ENCODE measurements at places on chromosomes 16 and 17.

- DNase-seq, result peak; percentile 76
Measured at GRCh38 chr17:73091770-73092522, 542 bp downstream of the SLC39A11 start.

DNA sequence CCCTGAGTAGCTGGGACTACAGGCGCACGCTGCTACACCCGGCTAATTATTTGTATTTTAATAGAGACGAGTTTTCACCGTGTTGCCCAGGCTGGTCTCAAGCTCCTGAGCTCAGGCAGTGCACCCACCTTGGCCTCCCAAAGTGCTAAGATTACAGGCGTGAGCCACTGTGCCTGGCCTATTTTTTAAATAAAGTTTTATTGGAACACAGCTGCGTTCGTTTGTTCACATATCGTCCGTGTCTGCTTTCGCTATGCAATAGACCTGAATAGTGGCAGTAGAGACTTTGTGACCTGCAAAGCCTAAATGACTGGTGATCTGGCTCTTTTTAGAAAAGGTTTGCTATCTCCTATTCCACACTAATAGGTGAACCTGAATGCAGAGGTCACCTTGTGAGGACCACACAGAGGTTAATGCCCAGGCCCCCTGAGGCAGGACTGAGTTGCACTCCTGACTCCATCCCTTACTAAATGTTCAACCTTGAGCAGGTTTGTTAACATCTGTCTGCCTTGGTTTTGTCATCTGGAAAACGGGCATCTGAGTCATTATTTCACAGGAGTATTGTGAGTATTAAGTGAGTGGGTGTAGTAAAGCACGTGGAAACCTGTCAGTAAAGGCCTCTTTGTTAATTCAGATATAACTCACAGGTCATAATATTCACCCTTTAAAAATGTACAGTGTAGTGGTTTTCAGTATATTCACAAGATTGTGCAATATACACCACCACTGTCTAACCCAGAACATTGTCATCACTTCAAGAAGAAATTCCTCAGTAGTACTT lies 157.5 kb upstream of the CACNG5 start:
- no peak for DNase-seq

DNA sequence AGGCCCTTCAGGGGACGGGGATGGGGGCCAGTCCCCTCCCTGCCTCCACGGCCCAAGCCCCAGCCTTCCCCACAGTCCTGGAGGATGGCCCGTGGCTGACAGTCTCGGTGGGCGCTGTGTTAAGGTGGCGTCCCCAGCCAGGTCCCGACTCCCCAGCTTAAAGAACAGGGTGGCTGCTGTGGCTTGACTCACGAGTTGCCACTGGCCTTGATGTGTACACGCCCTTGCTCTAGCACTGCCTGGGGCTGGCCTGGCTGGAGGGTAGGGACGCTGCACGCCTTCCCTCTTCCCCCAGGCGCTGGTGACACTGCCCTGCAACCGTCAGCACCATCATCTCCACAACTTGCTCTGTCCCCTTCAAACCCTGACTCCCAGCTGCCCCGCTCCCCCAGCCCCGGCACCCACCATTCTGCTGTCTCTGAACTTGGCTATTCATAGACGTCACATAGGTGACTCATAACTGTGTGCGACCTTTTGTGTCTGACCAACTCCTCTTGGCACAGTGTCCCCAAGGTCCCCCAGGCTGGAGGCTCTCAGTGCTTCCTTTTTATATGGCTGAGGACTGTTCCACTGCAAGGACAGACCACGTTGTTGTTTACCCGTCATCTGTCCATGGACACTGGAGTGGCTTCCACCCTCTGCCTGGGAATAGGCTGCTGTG lies 6.3 kb downstream of the GNPTG start:
- peak; percentile 69 for DNase-seq

- peak; percentile 47 for DNase-seq
Measured at GRCh38 chr17:46832945-46833839, 14.7 kb upstream of the WNT3 start.

GRCh38 chr16:6692874-6693273 lies 639.8 kb upstream of the RBFOX1 start:
- DNase-seq, result no peak

DNA sequence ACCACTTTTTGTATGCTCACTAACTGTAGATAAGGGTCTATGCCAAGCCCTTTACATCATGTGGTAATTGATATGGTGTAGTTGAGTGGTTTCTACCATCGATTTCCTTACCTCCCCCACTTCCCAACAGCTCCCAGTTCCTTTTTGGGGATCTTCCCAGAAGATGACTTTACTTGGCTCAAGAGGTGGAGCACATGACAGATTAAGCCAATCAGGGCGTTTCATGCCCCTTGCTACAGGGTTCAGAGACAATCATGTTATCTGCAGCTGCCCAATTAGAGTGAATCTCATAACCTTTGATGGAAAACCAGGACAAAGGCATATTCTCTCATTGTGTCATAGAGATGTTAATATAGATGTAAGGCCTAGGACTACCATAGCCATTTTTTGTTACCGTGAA lies 16.2 kb upstream of the BMERB1 start:
- no peak for DNase-seq

DNA sequence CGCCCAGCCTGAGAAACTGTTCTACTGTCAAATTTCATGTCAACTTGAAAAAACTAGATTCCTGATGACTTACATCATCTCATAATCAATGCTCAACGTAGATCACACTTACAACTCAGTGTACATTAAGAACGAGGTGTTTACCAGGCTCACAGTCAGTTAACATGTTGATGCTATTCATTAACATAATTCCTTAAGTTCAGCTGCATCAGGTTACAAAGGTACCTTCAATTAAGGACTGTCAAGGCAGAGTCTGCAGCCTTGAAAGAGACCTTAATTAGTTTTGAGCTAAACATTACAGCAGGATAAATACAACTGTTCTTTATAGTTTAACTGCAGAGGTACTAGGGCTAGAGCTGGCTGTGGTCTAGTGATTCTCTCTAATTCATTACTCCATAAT lies 1.9 kb downstream of the GNA13 start:
- DNase-seq, result no peak

DNA sequence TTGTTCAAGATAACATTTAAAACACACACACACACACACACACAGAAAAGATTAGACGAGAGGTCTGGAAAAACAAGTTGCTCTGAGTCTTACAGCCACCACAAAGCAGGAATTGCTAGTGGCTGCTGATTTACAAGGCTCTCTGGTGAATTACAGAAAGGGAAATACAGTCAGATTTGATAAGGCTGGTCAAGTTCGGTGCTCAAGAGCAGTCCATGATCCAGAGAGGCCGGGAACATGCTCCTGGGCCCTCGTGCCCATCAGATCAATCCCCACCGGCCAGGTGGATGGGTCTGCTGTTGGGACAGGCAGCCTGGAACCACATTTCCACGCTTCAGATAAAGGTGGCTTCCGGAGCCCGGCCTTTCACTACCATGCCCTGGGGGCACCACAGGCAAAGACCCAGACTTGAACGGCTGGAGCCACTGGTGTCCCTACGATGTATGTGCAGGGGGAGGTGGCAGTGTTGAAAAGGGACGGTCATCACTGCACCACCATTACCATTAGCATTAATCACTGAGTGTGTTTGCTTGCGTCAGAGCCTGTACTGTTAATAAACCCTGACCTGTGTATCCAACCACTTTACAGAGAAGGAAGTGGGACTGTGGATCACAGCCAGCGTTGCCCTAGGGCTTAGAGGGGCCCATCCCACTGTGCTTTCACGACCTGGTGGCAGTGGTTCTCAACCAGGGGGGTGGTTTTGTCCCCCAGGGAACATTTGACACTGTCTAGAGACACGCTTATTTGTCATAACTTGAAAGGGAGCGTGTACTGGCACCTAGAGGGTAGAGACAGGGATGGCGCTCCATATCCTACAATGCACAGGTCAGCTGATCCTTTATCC lies 95.1 kb downstream of the XYLT1 start:
- DNase-seq, result no peak

DNA sequence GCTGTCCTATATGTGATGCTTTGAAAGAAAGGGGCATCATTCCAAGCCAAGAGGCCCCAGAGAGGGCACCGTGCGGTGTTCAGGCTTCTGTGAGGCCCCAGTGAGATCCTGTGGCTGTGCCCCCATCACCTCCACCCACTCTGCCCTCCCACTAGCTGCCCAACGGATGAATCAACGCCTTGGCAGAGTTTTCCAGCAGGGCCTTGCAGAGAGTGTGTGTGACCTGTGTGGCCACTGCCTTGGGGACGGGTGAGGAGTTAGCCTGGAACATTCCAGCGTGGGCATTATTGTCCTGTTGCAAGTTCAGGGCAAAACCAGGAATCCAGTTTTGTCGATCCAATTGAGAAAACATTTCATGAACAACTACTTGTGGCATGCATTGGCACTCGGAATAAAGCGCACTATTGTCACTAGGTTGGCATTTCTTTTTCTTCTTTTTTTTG lies 53.7 kb downstream of the SF3B3 start:
- DNase-seq, result no peak

GRCh38 chr16:84178146-84178765 lies 8.6 kb downstream of the TAF1C start:
- no peak for DNase-seq

DNA sequence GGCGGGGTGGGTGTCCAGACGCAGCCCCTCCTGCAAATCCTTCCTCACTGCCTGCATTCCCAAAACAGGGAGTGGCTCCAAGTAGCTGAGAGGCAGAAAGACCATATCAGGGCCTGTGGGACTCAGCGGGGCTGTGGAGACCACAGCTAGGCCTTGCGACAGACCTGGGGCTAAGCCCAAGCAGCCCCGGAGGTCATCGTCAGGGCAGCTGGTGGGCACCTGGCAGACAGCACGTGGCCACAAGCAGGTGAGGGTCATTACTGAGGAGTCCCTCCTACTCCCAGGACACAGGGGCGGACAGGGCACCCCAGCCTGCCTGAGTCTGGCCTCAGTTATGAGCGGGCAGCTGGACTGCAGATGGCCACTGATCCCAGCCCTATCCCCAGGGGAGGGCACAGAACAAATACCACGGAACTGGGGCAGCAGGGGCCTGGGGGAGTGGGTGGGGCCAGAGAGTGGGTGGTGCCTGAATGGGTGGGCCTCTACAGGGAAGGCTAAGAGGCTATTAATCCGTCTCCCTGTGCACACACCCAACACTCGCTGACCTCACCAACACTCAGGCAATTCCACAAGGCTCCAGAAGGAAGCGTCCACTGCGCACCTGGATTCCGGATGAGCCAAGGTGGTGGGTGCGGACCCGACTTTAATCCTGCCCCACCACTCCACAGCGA lies 8.5 kb downstream of the HS3ST6 start:
- no peak for DNase-seq

DNA sequence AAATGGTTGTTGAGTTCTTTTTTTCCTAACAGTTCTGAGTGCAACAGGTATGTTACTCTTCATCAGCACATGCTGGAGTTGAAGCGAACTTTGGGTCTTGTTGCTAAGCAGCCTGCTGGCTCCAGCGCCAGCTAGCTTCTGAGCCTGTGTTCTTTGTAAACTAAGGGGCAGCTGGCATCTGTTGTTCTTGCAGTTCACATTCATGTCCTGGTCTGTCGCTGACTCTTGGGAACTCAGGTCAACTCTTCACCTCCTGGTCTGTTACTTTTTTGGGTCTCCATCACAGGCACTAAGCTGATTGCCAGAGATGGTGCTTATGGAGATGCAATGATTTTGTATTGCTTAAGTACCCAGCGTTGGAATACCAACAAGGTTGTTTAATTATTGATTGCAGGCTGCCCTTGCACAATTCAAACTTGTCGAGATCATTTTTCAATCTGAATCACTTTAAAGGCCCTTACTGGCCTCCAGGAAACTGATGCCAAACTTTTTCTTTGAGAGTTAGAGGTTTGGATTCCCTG lies 40.9 kb downstream of the USP10 start:
- no peak for DNase-seq

DNA sequence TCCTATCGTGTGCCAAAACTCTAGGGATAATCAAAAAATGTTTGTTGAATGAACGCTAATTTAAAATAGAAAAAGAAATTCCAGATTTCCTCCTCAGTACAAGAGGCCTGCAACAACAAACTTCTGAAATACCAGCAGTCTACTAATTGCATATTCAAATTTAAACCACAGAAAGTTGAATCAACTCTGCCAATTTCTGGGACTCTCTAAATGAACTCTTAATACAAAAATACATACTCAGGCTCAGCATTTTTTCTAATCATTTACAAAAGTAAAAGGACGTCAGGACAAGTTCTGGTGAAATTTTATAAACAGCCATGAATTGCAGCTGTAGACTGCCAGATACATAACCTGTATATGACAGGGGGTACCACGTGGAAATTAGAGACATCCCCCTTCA lies 49.0 kb downstream of the KANSL1 start:
- no peak for DNase-seq

GRCh38 chr16:15613676-15614075 lies 29.3 kb downstream of the MARF1 start:
- no peak for DNase-seq

- DNase-seq, result no peak
Measured at GRCh38 chr17:37770631-37771518, 26.0 kb upstream of the HNF1B start.

DNA sequence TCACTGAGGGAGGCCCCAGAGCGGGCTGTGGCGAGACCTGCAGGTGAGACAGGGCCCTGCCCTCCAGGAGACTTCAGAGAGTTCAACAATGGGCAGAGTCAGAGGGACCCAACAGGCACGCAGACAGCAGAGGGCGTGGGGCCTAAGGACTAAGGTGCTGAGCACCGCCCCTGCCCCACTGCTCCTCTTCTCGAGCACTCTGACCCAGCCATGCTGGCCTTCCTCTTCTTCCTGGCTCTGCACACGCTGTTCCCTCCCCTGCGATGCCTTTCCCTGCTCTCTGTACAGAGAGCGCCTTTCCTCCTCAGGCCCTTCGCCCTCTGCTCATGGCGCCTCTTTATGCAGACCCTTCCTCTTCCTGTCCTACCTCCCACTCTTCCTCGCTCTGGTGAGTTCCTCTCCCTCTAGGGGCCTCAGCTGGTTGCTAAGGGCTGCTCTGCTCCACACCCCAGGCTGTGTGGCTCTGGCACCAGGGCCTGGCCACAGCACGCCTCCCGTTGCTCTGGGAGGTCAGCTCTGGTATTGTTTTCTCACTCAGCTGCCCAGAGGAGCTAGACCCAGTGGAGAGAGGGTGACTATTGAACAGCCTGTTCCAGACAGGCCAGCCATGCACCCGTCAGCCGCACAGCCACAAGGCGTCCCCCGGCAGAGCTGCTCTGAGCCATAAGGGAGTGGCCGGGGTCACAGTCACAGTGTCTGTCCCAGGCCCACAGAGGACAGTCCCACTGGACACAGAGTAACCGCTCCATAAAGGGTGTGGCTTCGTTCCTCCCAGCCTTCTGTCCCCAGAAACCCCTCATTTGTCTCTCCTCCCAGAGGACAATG lies 13.6 kb upstream of the RASD1 start:
- peak; percentile 68 for DNase-seq

- DNase-seq, result no peak
Measured at GRCh38 chr17:55219934-55220333, 44.8 kb upstream of the HLF start.

DNA sequence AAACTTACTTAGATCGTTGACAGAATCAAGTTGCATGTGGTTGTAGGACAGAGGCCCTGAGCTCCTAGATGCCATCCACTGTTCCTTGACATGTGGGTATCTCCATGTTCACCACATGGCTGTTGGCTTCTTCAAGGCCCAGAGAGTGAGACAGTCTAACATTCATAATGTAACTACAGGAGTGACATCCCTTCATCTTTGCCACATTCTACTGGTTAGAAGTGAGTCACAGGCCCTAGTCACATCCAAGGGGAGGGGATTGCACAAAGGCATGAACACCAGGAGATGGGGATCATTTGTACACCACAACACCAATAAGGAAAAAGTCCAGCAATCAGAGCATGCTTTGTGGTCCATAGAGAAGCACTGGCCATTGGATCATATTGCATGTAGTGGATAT lies 56.6 kb downstream of the WSCD1 start:
- no peak for DNase-seq

GRCh38 chr16:81933361-81933760 lies 77.9 kb downstream of the SDR42E1 start:
- no peak for DNase-seq
